ENCODE measurements at places on chromosomes 13 and 19.

GRCh38 chr19:36986601-36987000 lies 70.5 kb downstream of the ZNF568 start:
- DNase-seq = no peak

GRCh38 chr13:89554801-89555200 lies 1792.7 kb upstream of the MIR17HG start:
- no peak for DNase-seq

DNA sequence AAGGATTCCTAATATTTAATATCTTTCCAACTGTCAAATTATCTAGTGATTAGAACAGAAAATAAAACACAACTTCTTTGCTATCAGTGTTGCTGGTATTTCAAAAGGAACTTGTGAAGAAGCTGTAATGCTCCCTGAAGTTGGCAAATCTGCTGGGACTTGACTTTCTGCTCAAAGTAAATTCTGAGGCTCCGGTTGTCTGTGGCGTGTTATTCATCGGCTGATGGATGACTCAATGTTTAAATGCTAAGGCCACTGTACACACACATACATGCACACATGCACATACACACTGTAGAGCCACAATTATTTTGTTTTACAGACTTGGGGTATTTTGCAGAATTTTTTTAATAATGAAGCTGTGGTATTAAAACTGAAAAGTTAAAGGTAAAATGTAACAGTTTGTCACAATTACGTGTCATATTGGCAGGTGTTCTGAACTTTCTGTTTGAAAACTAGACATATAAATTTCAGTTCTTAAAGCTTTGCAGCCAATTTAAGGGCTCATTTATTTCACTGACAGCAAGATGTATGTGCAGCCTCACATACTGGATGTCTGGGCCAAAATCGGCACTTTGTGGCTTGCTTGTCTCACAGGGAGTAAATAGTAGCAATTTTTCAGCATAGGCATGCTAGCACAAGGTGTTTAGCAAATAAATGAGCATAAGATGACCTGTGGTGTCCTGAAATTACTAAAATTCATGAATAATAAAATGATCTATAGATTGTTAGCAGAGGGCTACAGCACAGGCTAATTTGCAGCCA lies 1691.7 kb upstream of the PCDH20 start:
- DNase-seq = no peak

DNA sequence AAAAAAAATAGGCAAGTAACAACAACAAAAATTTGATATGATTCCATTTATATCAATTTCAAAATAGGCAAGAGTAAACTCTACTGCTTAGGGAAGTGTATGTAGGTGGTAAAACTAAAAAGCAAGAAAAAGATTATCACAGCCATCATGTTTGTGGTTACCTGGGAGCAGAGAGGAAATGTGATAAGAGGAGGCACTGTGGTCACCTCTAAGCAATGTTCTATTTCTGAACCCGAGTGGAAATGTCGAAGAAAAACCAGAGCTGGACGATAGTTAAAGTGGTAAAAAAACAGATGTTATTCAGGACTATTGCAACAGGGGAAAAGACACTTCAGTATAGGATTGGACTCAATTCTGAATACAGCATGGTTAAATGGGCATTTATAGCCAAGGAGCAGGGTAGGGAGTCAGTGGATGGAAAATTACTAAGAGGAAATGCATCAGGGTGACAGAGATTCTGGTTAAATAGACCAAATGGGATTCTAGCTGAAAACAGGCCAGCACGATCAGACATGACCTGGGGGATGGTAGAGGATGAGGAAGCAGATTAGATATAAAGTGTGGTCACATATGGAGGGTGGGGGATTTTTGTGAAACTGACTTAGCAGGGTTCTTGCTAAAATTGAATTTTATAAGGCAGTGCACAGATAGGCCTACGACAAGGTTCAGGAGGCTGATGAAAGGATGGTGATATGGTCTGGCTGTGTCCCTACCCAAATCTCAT lies 6.0 kb upstream of the TEX30 start:
- DNase-seq = no peak

DNA sequence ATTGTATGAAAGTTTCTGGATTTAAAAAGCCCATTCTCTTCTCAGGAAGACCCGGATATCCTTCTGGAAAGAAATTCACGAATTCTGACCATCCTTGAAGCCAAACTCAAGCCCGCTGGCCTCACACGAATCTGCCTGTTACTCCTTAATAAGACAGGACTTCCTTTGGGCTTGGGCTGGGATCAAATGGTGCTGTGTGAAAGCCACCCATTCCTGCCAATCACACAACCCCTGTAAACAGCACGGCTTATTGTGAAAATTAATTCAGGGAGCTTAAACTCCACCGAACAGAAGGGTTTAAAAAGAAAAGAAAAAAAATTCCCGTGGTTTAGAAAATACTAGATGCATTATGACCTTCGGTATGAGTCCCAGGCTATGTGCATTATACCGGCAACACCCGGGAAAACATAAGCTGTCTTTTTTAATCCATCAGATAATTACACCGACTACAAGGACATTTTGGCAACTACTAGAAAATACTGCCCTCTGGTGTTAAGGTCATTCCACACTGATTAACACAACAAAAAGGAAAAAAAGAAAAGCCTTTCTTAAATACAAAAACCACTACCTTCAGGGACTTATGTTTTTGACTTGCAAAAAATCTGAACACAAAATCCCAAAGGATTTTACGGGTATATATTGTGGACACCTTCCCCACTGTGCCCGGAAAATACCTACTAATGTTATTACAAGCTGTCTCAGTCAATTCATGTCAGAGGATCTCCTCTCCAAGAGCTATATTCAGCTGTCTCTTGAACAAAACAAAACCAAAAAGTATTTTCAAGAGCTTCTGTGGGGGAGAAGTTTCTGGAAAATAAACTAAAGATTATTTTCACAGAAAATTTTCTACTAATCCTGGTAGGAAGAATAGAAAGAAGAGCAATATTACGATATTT lies 76.0 kb upstream of the LSM14A start:
- no peak for DNase-seq

DNA sequence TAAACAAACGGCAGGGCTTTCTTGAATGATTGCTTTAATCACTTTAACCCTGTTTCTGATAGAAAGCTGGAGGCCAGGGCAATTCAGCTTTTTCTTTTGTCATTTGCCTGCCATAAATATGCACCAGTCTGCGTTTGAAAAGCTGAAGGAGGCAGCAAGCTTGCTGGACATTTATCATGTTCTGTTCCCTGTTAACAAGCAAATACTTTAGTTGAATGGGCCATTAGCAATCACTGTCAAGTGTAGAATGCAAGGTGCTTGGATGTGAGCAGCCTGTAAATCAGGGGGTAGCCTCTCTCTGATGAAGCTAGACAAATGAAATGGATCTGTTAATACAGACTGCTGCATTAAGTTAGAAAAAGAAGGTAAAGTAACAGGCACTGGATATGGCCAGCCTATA lies 7.6 kb downstream of the EFNB2 start:
- no peak for DNase-seq

DNA sequence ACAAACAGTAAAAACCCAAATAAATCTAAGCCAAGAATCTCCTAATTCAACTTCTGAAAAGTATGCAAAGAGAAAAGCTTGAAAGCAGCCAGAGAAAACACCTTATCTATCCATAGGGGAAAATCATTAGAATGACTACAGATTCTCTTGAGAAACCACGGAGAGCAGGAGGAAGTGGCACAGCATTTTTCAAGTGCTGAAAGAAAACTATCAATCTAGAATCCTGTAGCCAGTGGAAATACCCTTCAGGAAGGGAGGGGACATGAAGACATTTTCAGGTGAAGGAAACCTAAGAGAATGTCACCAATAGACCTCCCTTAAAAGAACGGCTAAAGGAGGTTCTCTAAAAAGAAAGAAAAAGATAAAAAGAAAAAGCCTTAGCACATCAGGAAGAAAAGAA lies 66.2 kb upstream of the XPO4 start:
- no peak for DNase-seq

Data from stimulated activated CD8-positive, alpha-beta memory T cell treated with anti-CD3 and anti-CD28 coated beads, Interleukin-2, amount 100 ng/mL, for 1 hour (primary cell).